CD4-positive, alpha-beta T cell treated with Interleukin-10 for 1 hour (primary cell): ENCODE measurements at places on chromosomes 12 and 14.

DNA sequence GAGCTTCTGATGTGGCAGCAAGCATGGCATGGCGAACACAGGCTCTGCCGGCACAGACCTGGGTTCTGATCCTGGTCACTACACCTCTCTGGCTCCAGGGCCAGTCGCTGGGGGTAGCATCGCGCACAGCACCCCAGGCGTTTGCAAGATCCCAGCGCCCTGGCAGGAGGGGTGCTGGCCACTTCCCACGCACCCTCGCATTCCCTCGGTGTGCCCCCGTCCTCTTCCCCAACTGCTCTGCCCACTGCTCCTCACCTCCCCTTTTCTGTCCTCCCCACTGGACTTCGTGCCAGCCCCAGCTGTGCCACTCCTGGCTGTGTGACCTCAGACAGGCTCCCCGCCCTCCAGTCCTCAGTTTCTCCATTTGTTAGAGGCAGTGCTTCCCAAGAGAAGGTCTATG lies 2.8 kb downstream of the CDK2AP1 start:
- no peak for DNase-seq

DNA sequence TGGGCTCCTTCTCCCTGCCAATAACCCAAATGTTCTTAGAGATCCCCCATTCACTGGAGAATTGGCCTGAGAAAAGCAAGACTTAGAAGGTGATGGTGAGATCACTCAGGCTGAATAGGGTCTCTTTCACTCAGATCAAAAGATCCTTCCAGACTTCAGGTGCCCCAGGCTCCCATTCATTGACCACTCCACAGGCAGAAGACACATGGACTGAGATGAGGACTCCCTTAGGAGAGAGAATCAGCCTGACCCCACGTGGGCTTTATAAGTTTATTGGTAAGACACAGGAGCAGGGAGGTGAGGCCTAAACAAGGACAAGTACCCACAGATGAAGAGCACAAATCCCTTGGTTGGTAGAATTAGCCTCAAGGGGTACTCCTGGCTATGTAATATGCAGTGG lies 6.1 kb upstream of the KRT72 start:
- no peak for DNase-seq

GRCh38 chr12:114747012-114747858 lies 63.3 kb upstream of the TBX3 start:
- DNase-seq, result no peak

GRCh38 chr12:26185532-26186320 lies 9.6 kb upstream of the SSPN start:
- DNase-seq, result no peak

- DNase-seq, result no peak
Observed at GRCh38 chr12:71594214-71594948, 69.3 kb downstream of the ZFC3H1 start.

GRCh38 chr12:108613548-108613947 lies 15.7 kb upstream of the TMEM119 start:
- DNase-seq, result no peak

GRCh38 chr12:58564721-58565120 lies 355.6 kb downstream of the LRIG3 start:
- DNase-seq, result no peak

GRCh38 chr14:33490555-33490954 lies 460.3 kb downstream of the EGLN3 start:
- DNase-seq, result no peak

DNA sequence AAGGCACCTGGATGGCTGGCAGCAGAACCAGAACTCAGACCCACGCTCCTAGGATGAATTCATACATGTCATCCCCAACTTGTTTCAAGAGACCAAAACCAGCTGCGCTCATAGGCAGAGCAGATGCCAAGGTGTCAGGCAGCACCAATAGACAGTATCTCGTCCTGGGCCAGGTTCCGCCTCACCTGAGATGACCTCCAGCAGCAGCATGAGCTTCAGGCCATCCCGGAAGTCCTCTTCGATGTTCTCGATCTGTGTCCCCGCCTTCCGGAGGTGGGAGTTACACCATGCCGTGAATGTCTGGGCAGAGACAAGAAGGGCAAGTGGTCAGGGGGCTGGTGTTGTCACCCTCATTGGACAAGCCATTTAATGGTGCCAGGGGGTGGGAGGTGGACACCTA lies 53.7 kb downstream of the ACTN1 start:
- DNase-seq, result no peak

DNA sequence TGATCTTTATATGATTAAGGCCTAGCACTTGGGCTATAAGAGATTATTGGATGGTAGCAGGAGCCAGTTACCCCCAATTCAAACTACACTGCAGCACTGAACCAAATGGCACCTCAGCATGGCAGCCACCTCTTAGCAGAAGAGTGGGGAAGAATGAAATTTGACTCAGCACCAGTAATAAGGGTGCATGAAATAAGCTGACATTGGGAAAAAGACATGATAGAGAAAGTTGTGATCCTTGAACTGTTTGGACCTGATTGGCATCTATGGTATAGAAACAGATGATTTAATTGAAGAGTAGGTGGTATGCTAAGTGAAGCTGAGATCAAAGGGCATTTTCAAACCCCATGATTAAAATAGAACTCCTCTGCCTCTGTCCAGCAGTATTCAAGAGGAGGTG lies 389.5 kb downstream of the FOXG1 start:
- no peak for DNase-seq

DNA sequence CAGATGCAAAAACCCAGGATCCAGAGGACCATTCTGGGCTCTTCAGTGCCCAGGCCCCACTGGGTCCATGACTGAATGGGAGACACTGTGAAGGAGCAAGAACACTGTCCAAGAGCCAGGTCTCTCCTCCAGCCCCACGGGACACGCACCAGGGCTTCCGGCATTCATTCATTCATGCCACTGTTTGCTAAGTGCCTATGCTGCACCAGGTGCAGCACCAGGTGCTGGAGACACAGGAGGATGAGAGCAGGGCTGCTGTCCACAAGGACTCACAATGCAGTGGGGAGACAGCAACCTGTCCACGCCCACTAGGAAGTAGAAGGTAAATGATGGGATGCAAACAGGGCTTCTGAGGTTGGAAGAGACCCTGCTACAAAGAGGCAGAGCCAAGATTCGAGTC lies 20.4 kb downstream of the CLMN start:
- DNase-seq, result no peak

GRCh38 chr12:86256163-86256562 lies at the start of gene MGAT4C:
TSS of gene MGAT4C (minus strand) at chr12:86256391.
- no peak for DNase-seq

DNA sequence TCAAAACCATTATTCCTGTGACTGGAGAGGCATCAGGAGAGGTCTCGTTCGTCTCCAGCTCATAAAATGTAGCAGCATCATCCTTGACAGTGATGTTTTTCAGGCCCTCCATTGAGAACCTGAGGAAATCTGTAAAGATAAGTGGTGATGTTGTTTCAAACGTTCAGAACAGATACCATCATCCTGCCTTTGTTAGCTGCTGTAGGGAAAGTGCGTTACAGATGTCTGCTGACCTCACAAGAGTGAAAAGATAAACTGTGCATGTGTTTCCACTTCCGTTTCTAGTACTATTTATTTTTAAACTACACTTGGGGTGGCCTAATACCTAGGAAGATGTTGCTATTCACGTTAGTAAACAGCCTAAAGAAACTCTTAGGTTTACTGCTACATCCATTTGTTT lies 28.4 kb downstream of the BCL2L14 start:
- no peak for DNase-seq

DNA sequence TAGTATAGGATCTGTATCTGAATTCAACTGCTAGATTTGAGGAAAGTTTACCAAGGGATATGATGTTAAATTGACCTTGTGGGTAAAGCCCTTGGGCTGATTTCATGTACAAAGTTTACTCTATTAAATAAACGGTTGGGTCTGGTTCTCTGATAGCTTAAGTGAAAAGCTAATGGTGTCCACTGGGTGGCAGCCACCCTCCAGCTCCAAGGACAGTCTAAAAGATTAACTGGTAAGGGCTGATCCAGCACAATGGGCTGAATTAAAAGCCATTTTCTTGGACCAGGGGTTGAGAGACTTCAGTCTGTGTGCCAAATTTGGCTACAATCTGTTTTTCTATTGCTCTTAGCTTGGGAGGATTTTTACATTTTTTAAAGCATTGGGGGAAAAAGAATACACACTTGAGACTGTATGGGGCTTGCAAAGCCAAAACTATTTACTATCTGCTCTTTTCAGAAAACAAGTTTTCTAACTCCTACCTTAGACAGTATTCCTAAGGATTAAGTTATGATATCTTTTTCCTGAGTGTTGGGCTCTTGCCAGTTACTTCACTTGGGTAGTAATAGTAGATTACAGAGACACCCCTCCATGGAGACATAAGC lies 116.5 kb downstream of the GPHN start:
- DNase-seq, result peak; percentile 30
